HepG2 (cell line): ENCODE measurements at places on chromosomes 7 and 10.
A peak's percentile ranks its signal among the peaks of the same experiment; 100 is the strongest.

DNA sequence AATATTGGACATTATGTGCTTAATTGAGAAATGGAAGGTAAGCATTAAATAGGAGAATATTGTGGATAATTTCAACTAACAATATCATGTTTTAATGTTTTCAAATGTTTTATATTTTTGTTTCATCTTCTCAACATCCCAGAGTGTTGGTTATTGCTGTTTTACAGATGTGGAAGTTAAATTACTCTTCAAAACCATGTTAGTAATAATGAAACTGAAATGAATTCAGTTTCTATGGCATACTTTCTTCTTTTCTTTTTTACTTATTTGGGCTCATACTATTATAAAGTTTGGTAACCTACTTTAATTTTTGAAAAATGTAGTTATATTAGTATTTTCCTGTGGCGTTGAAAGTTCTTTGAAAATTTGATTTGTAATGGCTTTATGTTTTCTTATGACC lies 4.2 kb downstream of the GLRX3 start:
- H3K27me3 ChIP-seq, result no peaks in the 10 kb centered on the region; the same call in 1 of the 3 replicates
- no peak for DNase-seq
- H3K36me3 ChIP-seq, result peaks cover 12% of the 10 kb centered on the region; the same call in 2 of the 3 replicates
- H3K4me1 ChIP-seq, result peaks cover 53% of the 10 kb centered on the region
- H3K4me3 ChIP-seq, result no peak overlapping the region
- no peak overlapping the region for H3K27ac ChIP-seq

DNA sequence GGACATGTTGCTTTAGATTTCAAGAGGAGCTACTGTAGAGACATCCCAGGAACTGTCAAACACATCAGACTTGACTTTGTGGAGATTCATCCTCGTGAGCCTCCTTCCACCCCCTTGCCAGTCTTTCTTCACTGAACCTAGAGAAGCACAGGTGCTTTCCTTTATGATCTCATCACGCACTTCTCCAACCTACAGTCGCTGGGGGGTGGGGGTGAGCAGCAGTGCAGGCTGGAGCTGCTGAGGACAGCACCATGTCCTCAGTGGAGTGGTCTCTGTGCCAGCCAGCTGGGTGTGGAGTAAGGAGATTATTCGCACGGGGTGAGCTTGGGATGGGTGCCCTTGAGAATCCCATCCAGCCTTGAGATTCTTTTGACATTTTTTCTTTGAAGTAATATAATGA lies 88.1 kb downstream of the VOPP1 start:
- no peak overlapping the region for H3K27ac ChIP-seq
- no peaks in the 10 kb centered on the region for H3K27me3 ChIP-seq
- no peaks in the 10 kb centered on the region for H3K4me1 ChIP-seq
- peaks cover 9% of the 10 kb centered on the region for H3K36me3 ChIP-seq
- DNase-seq, result no peak

DNA sequence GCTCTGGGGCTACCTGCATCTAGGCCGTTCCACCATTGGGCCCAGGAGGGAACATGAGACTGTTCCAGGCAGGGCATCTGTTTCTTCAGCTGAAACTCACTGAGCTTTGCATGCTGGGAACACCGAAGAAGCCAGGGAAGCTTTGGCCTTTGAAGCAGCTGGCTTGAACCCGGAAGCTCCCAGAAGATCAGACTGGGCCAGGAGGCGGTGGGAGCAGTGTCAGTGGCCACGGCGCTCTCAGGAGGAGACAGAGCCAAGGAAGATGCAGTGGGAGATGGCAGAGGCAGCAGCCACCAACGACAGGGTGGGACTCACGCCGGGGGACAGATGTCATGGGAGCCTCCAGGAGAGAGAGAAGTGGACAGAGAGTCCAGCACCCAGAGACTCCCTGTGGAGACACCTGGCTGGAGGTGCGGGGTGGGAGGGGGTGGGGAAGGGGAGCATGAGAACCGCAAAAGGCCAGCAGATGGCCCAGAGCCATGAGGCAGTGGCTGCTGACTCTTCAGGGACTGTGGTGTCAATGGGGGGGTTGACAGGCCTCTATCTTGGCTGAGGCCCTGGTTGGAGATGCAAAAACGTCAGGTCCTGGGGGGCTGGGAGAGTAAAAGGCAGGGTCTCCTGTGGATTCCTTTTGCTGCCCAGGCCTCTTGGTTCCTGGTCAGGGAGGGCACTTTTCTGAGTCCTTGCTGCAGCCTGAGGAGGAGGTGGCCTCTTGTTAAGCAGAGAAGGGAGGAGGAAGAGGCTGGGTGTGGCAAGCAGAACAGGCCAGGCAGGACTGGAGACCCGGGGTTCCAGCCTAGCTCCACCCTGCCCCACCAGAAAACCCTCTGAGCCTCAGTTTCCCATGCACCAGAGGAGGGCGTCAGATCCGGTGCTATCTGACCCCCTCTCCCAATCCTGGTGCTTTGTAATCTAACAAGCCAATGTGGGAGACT lies 6.3 kb upstream of the AQP1 start:
- no peak for DNase-seq
- no peak overlapping the region for H3K4me3 ChIP-seq
- H3K27me3 ChIP-seq, result no peaks in the 10 kb centered on the region
- H3K4me1 ChIP-seq, result no peaks in the 10 kb centered on the region
- no peaks in the 10 kb centered on the region for H3K36me3 ChIP-seq

- peaks cover 53% of the 10 kb centered on the region for H3K4me1 ChIP-seq
- H3K27me3 ChIP-seq, result no peaks in the 10 kb centered on the region
- peak overlapping the region; percentile 91 for H3K4me3 ChIP-seq
- peaks cover 23% of the 10 kb centered on the region for H3K36me3 ChIP-seq
Observed at GRCh38 chr10:87092376-87092860, 2.2 kb downstream of the GLUD1 start.

DNA sequence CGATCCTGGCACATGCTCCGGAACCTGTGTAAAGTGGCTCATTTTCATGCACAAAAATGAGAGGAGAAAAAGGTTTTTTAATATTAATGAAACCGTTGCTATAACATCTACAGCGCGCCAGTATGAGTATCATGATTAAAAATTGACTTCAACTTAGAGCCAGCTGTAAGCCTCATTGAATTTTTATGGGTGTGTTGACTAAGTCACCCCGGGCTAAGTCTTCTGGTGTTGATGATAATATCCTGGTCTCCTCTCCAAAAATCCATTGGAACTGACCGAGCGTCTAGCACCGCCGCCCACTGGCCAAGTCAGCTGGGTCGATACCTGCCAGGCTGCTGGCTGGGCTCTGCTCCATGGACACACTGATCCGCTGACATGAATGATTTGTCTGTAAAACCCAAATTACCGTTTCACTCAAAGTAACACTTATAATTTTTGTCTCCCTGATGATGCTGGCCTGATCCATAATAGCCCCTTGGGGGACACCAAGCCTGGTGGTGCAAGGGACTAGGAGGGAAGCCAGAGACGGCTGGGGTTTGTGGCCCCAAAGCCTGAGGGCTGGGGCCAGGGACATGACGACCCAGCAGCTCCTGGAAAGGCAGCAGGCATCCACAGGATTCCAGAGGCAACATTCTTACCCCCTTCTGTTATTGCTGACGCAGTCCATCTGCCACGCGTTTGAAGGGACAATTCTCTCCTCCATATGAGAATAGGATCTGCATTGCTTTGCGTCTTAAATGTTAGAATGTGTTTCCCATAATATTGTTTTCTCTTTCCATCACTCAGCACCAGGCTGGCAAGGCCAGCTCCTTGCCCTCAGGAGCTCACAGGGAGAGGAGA lies 131.0 kb upstream of the PPP2R2D start:
- no peaks in the 10 kb centered on the region for H3K36me3 ChIP-seq
- no peaks in the 10 kb centered on the region for H3K4me1 ChIP-seq
- H3K27ac ChIP-seq, result no peak overlapping the region
- H3K4me3 ChIP-seq, result no peak overlapping the region
- H3K27me3 ChIP-seq, result peaks cover 2% of the 10 kb centered on the region
- no peak for DNase-seq

DNA sequence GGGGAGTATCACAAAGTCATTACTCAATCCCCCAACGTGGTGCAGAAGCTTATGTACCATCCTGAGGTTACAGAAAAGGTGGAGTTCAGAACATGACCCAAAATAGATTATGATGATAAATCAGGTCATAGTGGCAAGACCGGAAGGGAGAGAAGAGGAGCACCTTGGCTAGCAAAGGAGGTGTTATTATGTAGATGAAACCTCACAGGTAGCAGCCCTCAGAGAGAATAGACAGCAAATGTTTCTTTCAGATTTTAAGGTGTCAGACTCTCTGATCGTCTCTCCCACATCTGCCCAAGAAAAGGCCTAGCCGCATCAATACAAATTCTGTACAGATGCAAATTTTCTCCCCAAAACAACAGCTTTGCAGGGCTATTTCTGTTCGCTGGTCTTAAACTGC lies 88.3 kb upstream of the SEMA3D start:
- H3K36me3 ChIP-seq, result no peaks in the 10 kb centered on the region
- no peaks in the 10 kb centered on the region for H3K27me3 ChIP-seq
- no peak for DNase-seq
- no peak overlapping the region for H3K27ac ChIP-seq

DNA sequence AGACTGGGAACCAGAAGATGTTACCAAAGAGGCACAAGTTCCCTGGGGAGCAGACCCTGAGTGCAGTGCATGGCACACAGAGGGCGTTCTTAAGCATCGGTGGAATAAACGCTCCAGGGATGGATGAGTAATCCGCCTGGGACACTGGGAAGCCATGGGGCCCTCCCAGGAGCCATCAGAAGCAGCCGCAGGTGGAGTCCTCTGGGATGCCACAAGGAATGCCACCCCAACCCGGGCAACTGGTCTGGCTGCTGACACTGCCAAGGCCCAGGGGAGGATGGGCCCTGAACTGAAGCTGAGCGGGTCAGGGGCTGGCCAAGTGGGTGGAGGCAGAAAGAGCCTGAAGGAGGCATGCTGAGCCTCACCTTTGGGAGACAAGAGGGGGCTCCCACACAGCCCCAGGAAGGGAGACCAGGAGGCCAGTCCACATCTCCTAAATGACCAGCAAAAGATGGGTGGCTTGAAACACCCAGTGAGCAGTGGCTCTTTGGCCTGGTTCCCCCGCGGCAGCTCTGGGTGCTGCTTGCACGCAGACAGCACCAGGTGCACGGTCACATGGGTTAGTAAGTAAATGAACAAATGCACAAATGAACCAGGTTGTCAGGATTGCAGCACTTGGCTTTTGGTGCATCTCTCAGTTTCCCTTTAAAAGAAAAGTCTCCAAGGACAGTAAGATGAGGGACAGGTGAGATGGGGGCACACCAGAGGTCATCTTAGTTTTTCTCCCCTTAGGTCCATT lies 141.3 kb upstream of the ZMIZ1 start:
- no peak for DNase-seq
- H3K4me1 ChIP-seq, result peaks cover 22% of the 10 kb centered on the region
- H3K36me3 ChIP-seq, result no peaks in the 10 kb centered on the region
- no peak overlapping the region for H3K4me3 ChIP-seq
